ENCODE measurements at places on chromosomes 13 and 19. TPM values are rescaled to one million over a fixed set of nuclear protein-coding genes. Genes with fewer than 3 reads are reported as not detected.

DNA sequence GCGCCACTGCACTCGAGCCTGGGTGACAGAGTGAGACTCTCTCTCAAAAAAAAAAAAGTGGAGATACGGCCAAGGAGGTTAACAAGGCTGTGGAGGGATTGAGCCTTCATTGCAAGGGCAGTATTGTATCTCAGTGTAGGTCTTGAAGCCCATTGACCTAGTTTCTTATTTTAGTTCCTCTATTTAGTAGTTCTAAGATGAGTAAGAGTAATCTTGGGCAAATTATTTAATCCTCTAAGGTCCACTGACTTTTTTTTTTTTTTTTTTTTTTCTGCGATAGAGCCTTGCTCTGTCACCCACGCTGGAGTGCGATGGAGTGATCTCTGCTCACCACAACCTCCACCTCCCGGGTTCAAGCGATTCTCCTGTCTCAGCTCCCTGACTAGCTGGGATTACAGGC lies 14.3 kb upstream of the ILF3 start:
- no peak for DNase-seq

DNA sequence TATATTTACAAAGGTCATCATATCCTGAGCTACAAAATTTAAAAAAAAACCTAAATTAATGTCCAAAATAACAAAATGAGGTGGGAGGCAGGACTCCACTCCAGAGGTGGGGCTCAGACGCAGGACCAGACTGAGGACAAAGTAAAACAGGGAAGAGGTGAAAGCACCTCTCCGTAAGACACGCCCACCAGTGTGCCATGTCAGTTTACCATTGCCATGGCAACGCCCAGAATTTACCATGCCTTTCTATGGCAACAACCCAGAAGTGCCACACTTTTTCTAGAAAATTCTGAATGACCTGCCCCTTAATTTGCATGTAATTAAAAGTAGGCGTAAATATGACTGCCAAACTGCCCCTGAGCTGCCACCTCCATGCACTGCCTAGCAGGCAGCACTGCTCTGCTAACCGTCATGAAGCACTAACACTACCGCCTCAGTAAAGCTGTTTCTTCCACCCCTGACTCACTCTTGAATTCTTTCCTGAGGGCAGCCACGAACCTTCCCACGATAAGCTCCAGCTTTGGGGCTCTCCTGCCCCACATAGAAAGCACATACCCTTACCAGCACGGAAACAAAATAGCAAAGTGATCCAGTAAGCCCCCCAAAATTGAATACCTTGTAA lies 22.3 kb upstream of the PDCD5 start:
- no peak for DNase-seq

EVI5L gene
- total RNA-seq, result 16.5 TPM

GRCh38 chr19:49528211-49528771 lies 488 bp downstream of the RCN3 start:
- no peak for DNase-seq

GDF15 gene
- 210 TPM for total RNA-seq

- DNase-seq, result no peak
Observed at GRCh38 chr19:14114854-14115253, 2.7 kb downstream of the PRKACA start.

GRCh38 chr13:30415430-30416030 lies 6.8 kb upstream of the UBE2L5 start:
- DNase-seq, result no peak

DNA sequence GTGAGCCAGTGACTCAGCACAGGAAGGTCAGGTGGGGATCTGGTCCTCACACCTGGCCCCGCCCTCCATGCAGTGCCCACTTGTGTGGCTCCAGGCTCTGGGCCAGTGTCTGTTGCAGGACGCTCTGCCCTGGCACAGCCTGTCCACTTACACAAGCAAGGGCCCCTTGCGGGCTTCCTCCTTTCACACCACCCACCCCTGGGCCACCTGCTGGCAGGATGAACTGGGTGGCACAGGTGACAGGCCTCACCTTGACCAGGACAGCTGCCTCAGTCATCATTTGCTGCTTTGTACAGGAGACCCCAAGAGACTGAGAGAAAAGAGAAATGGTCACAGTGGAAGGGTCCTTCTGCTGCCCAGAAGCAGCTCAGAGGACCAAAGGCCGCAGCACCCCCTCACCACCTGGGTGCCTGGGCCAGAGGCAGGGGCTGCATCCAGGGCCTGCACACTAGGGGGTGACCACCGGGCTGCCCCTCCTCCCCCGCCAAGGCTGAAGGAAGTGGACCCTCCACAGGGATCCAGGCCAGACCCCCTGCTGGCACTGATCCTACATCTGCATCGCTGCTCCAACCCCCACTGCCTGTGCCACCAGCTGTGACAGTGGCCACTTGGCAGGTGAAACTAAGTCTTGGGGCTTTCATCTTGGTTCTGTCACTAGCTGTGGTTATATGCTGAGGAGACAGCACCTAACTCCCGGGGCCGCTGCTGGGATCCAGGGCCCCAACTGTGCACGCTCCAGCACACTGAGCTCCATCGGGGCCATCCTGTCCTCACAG lies 110.3 kb downstream of the TUBA3C start:
- no peak for DNase-seq

SPACA7 gene
- not detected for total RNA-seq

DNA sequence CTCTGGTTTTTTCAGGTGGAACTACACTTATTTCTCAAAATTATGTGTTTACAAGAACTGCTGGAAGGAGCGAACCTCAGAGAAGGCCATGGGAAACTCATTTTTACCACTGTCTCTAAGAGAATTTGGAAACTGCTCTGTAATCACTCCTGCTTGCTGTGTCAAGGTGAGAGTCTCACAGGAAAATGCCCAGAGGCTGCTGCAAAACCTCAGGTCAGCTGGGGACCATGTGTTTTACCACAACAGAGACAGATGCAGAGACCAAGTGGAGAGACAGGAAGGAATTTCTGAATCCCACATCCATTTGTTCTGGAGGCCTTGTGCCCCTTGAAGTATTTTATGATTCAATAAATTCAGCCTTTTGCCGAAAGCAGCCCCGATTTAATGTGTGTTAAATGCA lies 743.8 kb upstream of the SLC10A2 start:
- no peak for DNase-seq

DNA sequence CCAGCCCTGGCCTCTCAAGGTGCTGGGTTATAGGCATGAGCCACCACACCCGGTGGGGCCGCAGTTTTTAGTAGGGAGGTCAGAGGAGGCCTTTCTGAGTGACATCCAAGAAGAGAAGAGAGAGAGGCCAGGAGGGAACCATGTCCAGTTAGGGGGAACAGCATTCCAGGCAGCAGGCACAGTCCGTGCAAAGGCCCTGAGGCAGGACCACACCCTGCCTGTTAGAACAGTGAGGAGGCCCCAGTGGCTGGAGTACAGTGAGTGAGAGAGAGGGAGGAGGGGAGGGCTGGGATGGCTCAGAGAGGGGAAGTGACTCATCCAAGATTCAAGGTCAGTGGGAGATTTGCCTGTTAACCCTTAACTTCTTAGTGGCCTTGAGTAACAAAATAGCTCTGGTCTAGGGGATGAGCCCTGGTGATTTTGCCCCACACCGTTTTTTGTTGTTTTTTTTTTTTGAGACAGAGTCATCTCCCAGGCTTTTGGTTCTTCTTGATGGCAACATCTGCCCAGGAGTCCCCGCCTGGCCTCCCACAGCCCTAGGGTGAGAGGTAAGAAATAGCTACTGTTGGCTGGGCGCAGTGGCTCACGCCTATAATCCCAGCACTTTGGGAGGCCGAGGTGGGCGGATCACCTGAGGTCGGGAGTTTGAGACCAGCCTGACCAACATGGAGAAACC lies 2.7 kb upstream of the PLIN3 start:
- DNase-seq, result peak; percentile 94

GPR42 gene
- not detected for total RNA-seq
